Naive thymus-derived CD4-positive, alpha-beta T cell (primary cell): ENCODE measurements at places on chromosomes 11 and 22. TPM values are rescaled to one million over a fixed set of nuclear protein-coding genes. Genes with fewer than 3 reads are reported as not detected.

GRCh38 chr11:925158-925495, 543 bp upstream of the AP2A2 start:
- no peak for DNase-seq
- H3K27ac ChIP-seq = peak overlapping the region; percentile 58
- H3K4me1 ChIP-seq = peaks cover 30% of the 10 kb centered on the region
- no peaks in the 10 kb centered on the region for H3K36me3 ChIP-seq
- H3K27me3 ChIP-seq = no peaks in the 10 kb centered on the region

DNA sequence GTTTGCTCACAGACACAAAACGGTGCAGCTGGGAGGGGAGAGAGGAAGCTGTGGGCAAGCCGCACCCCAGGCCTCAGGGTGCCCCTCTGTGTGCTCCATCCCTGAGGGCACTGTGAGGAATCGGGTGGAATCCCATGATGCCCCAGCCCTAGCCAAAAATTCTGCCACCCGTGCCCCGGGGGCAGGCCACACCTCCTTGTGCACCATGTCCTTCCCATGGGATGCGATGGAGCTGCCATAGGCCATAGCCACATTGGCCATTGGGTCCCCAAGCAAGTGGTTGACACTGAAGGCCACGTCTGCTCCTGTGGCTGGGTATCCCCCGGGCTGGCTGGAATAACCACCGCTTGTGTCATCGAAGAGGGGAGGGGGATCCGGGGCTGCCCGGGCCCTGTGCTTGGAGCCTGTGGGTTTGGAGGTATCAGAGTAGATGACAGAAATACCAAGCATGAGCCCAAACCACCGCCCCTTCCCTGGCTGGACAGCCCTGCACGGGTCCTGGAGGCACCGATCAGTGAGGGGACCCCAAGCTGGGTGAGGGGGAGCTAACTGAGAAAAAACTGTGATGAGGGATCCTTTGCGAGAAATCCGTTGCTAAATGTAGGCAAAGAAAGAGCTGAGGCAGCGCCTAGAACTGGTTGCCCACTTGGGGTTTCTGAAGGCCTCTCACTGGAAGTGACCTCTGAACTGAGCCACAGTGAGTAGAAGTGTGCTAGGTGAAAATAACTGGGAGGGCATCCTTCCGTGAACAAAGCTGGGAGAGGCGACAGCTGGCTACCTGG, 863 bp downstream of the YIF1A start:
- H3K36me3 ChIP-seq = peaks cover 13% of the 10 kb centered on the region
- H3K27me3 ChIP-seq = no peaks in the 10 kb centered on the region
- peak overlapping the region; percentile 99 for H3K4me3 ChIP-seq
- peaks cover 19% of the 10 kb centered on the region for H3K4me1 ChIP-seq

DNA sequence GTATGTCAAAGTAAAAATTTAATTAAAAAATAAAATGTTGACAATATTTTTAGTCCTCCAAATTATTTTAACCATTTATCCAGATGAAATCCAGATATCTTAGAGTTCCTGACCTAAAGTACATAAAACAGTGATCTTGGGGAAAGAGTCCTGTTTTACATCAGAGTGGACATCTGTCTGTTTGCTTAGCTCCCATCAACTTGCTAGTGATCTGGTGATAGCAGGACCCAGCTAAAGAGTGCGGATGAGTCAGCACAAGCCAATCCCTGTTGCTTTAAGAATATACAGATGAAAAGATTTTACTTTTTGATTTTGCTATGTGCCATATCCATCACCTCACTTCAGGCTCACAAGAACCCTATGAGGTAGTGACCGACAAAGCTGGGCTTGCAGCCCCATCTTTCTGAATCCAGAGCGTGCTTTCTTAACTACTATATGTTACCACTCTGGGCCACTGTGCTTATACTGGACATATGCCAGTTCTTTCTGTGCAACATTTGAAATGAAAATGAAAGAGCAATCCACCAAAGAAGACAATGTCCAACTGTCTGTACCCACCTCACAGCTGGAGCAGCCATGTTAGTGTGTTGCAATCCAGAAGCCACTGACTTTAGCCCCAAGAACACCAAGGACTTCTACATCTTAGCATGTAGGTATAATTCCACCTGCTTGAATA, 167.6 kb upstream of the SESN3 start:
- H3K4me1 ChIP-seq = no peaks in the 10 kb centered on the region
- no peak overlapping the region for H3K4me3 ChIP-seq
- H3K27me3 ChIP-seq = no peaks in the 10 kb centered on the region

The OR5A1 gene
- total RNA-seq = not detected

The LAYN gene
- 0.27 TPM for total RNA-seq
